ENCODE measurements at places on chromosomes 12 and 14.

- no peak for DNase-seq
- H3K36me3 ChIP-seq, result no peaks in the 10 kb centered on the region
- no peak overlapping the region for H3K4me3 ChIP-seq
- H3K4me1 ChIP-seq, result peaks cover 8% of the 10 kb centered on the region
- H3K27ac ChIP-seq, result no peak overlapping the region
- H3K27me3 ChIP-seq, result no peaks in the 10 kb centered on the region
These were observed 48.8 kb downstream of the A2M start for GRCh38 chr12:9066755-9067423.

DNA sequence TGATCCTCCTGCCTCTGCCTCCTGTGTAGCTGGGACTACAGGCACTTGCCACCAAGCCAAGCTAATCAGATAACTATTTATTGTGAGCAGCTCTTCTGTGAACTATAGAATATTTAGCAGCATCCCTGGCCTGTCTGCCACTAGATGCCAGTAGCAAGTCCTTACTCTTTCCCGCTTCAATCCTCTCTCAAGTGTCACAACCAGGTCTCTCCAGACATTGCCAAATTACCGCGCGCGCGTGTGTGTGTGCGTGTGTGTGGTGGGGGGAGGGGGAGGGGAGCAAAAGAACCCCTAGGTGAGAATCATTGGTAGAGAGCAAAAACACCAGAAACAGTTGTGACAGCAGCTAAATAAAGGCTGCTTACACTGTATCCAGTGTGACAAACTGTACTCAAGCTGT, 49.9 kb downstream of the PPP2R5E start:
- peaks cover 31% of the 10 kb centered on the region for H3K4me1 ChIP-seq
- H3K4me3 ChIP-seq, result no peak overlapping the region
- peak; percentile 41 for DNase-seq
- peak overlapping the region; percentile 55 for H3K27ac ChIP-seq
- H3K36me3 ChIP-seq, result no peaks in the 10 kb centered on the region

DNA sequence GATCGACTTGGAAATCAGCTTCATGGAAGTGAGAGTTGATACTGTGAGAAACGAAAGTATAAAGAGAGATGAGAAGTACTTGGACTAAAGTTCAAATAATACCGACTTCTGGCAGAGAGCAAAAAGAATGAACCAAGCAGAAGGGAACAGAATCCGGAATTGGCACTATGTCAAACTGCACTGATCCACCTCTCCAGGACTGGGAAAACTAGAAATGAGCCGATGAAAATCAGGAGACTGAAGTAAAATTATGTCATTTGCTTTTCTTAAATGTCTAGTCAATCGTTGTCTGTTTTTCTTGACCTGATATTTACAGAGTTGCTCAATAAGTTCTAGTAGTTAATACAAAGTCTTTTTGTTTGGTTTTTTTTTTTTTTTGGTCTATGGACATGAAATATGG, 163.0 kb upstream of the FOXG1 start:
- no peaks in the 10 kb centered on the region for H3K36me3 ChIP-seq
- no peak overlapping the region for H3K27ac ChIP-seq
- no peaks in the 10 kb centered on the region for H3K27me3 ChIP-seq
- DNase-seq, result peak; percentile 48
- H3K4me3 ChIP-seq, result no peak overlapping the region

- peak overlapping the region; percentile 88 for H3K27ac ChIP-seq
- H3K4me3 ChIP-seq, result no peak overlapping the region
- H3K27me3 ChIP-seq, result no peaks in the 10 kb centered on the region
- no peaks in the 10 kb centered on the region for H3K36me3 ChIP-seq
- peak; percentile 82 for DNase-seq
- H3K4me1 ChIP-seq, result peaks cover 26% of the 10 kb centered on the region
These were observed 82.4 kb downstream of the ARL6IP4 start for GRCh38 chr12:123062681-123063486.

DNA sequence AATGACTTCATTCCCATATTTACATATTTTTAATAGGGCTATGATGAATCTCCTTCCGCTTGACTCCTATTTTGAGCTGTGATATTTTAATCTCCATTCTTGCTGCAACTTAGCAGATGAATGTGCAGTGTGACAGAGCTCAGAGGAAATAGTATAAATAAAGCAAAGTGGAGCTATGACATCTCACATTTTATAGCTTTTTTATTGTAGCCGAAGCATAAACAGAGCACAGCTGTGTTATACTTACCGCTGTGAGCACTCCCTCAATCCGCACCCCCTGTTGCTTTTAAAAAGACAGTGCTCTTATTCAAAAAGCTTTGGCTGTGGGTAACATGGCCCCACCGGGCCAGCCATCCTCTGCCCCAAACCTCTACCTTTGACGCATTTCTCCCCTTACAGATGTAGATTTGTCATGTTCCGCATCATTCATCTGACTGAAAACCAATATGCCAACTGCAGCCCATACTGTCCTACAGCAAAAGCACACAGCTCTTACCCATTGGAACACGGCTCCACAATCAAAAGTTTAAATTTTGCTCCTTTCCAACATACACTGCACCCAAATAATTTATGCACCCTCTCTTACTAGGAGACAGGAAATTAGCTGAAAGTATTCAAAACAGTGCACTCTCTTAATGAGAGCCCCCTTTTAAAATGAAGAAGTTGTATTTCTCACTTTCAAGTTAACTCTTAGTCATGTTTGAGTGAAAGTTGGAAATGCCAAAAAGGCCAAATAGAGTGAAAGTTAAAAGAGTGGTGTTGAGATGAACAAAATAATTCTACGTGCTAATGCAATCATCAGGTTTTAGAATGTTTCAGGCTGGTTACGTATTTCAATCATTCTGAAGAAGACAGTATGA, 429.3 kb upstream of the SOX5 start:
- no peaks in the 10 kb centered on the region for H3K4me1 ChIP-seq
- no peak overlapping the region for H3K27ac ChIP-seq
- no peak overlapping the region for H3K4me3 ChIP-seq
- no peaks in the 10 kb centered on the region for H3K36me3 ChIP-seq
- DNase-seq, result no peak
- no peaks in the 10 kb centered on the region for H3K27me3 ChIP-seq

- no peak overlapping the region for H3K27ac ChIP-seq
- DNase-seq, result peak; percentile 92
- H3K27me3 ChIP-seq, result no peaks in the 10 kb centered on the region
- H3K4me1 ChIP-seq, result no peaks in the 10 kb centered on the region
These were observed 150.4 kb upstream of the FAR2 start for GRCh38 chr12:28998662-28999120.

DNA sequence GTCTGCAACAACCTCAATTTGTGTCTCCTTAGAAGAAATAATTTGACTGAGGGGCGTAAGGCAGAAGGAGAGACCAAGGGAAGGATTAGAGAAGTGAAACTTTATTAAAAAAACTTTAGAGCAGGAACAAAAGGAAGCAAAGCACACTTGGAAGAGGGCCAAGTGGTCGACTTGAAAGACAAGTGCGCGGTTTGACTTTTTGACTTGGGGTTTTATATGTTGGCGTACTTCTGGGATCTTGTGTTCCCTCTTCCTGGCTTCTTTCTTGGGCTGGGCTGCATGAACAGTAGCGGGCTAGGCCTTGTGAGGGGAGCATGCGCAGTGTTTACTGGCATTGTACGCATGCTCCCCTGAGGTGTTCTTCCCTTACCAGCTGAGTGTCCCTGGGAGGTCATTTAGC, 369.3 kb upstream of the DCN start:
- no peaks in the 10 kb centered on the region for H3K27me3 ChIP-seq
- H3K36me3 ChIP-seq, result no peaks in the 10 kb centered on the region
- no peaks in the 10 kb centered on the region for H3K4me1 ChIP-seq
- DNase-seq, result no peak
- no peak overlapping the region for H3K27ac ChIP-seq

DNA sequence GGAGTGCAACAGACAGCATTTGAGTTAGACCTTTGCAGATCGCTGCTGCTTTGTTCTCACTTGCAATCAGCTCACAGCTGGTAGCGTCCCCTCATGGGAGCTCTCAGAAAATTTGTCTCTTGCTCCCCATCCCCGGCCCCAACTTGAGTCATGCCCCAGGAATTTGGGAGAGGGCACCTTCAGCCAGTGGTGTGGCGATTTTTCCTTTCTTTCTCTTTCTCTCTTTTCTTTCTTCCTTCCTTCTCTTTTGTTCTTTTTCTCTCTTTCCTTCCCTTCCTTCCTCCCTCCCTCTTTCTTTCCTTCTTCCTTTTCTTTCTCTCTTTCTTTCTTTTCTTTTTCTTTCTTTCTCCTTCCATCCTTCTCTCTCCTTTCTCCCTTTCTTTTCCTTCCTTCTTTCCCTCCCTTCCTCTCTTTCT, 34.2 kb upstream of the MAP1LC3B2 start:
- peaks cover 60% of the 10 kb centered on the region for H3K4me1 ChIP-seq
- peak; percentile 88 for DNase-seq
- peak overlapping the region; percentile 96 for H3K27ac ChIP-seq
- no peaks in the 10 kb centered on the region for H3K36me3 ChIP-seq
- no peaks in the 10 kb centered on the region for H3K27me3 ChIP-seq

- DNase-seq, result no peak
- peaks cover 8% of the 10 kb centered on the region for H3K4me1 ChIP-seq
- H3K36me3 ChIP-seq, result no peaks in the 10 kb centered on the region
- no peak overlapping the region for H3K27ac ChIP-seq
- no peak overlapping the region for H3K4me3 ChIP-seq
These were observed 8.2 kb upstream of the SMUG1 start for GRCh38 chr12:54197010-54197409.

DNA sequence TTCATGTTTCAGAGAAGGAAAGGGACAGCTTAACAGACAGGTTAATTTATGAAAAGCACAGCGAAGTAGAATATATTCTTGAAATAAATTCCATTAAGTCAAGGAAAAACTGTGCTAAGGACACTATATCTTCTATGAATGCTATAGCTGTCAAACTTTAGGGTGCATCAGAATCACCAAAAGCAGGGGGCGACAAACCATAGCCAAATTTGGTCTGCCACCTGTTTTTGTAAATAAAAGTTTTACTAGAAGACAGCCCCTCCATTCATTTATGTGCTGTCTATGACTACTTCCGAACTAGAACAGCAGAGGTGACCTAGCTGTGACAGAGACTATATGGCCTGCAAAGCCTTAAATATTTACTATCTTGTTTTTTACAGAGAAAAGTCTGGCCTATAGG, 25.9 kb downstream of the PPP4R3A start:
- H3K4me1 ChIP-seq, result peaks cover 6% of the 10 kb centered on the region
- DNase-seq, result no peak

DNA sequence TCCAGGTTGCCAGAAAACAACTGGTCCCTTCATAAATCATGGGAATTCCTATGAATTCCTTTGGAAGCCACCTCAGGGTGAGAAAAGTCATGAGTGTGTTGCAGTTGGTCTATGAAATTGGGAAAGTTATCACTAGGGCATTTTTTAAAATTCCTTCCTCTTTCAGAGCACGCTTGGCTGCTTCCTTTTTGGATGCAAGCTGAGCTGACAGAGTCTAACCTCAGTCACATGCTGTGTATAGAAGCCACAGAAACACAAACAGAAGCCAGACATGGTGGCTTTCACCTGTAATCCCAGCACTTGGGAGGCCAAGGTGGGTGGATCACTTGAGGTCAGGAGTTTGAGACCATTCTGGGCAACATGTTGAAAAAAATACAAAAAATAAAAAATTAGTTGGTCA, 21.7 kb upstream of the HELB start:
- H3K36me3 ChIP-seq, result no peaks in the 10 kb centered on the region
- H3K27me3 ChIP-seq, result peaks cover 23% of the 10 kb centered on the region
- H3K4me1 ChIP-seq, result no peaks in the 10 kb centered on the region
- DNase-seq, result no peak

GRCh38 chr12:273382-273781, 10.7 kb upstream of the SLC6A13 start:
- H3K27me3 ChIP-seq, result peaks cover 3% of the 10 kb centered on the region
- no peaks in the 10 kb centered on the region for H3K36me3 ChIP-seq
- no peaks in the 10 kb centered on the region for H3K4me1 ChIP-seq

DNA sequence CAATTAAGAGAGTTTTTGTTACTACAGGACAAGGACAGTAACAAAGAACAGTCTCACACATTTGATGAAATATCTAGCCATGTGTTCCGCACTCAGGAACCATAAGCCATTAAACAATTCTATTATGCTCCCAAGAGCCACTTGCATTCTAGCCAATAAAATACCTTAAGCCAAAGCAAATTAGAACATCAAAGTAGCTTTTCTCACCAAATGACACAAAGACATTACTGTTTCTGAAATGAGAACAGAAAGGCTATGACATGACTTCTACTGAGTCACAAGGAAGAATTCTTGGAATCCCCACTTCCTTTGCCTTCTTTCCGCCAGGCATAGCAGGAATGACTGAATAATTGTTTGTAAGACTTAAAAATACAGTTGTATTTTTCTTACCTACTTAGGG, 445.8 kb downstream of the ATP23 start:
- no peak overlapping the region for H3K4me3 ChIP-seq
- H3K4me1 ChIP-seq, result peaks cover 12% of the 10 kb centered on the region
- DNase-seq, result peak; percentile 77
- H3K36me3 ChIP-seq, result no peaks in the 10 kb centered on the region

GRCh38 chr12:113449299-113449698, 22.4 kb downstream of the LHX5 start:
- no peak overlapping the region for H3K27ac ChIP-seq
- H3K4me1 ChIP-seq, result no peaks in the 10 kb centered on the region
- no peak overlapping the region for H3K4me3 ChIP-seq
- H3K36me3 ChIP-seq, result no peaks in the 10 kb centered on the region
- peaks cover 6% of the 10 kb centered on the region for H3K27me3 ChIP-seq

DNA sequence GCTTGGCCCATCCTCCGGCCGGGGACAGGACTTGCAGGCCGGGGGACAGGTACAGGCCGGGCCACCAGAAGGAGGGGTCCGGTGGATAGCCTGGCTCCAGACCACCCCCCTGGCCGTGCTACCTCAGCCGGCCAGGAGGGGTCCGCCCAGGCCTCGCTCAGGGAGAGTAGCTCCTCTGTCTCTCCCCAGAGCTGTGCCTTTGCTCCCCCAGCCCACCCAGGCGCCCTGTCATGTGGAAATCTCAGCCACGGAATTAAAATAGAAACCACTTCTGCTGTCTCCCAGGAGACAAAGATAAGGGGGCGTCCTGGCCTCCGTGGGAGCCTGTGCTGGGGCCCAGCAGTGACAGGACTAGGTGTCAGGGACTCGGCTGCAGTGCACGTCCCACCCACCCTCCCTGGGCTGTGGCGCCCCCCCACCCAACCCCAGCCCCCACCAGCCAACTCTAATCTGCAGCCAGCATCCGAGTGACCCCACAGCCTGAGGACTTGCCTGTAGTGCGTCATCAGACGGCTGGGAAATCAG, 3.3 kb upstream of the CRIP2 start:
- H3K4me1 ChIP-seq, result peaks cover 27% of the 10 kb centered on the region
- no peaks in the 10 kb centered on the region for H3K27me3 ChIP-seq
- H3K4me3 ChIP-seq, result no peak overlapping the region
- H3K36me3 ChIP-seq, result no peaks in the 10 kb centered on the region
- H3K27ac ChIP-seq, result no peak overlapping the region

GRCh38 chr14:99330316-99331240, 58.6 kb upstream of the BCL11B start:
- H3K27ac ChIP-seq, result no peak overlapping the region
- no peaks in the 10 kb centered on the region for H3K4me1 ChIP-seq
- DNase-seq, result no peak
- H3K27me3 ChIP-seq, result peaks cover 73% of the 10 kb centered on the region
- no peak overlapping the region for H3K4me3 ChIP-seq

- H3K27me3 ChIP-seq, result no peaks in the 10 kb centered on the region
- peaks cover 15% of the 10 kb centered on the region for H3K36me3 ChIP-seq
- H3K27ac ChIP-seq, result no peak overlapping the region
- H3K4me3 ChIP-seq, result no peak overlapping the region
These were observed 57.7 kb downstream of the WDR20 start for GRCh38 chr14:102197317-102197853.

- H3K27me3 ChIP-seq, result no peaks in the 10 kb centered on the region
- peak overlapping the region; percentile 8 for H3K4me3 ChIP-seq
- H3K4me1 ChIP-seq, result peaks cover 69% of the 10 kb centered on the region
- no peak for DNase-seq
These were observed 151.5 kb downstream of the PRKCH start for GRCh38 chr14:61472801-61473376.

Data from PC-3 (cell line).